Activated CD4-positive, alpha-beta memory T cell treated with anti-CD3 and anti-CD28 coated beads for 36 hours (primary cell): ENCODE measurements at places on chromosomes 16 and 17. TPM values are rescaled to one million over a fixed set of nuclear protein-coding genes. Genes with fewer than 3 reads are reported as not detected.

TEKT1 gene
- total RNA-seq, result not detected

- peaks cover 42% of the 10 kb centered on the region for H3K36me3 ChIP-seq
- H3K27ac ChIP-seq, result peak overlapping the region; percentile 78
- peak overlapping the region; percentile 96 for H3K4me3 ChIP-seq
Observed at GRCh38 chr16:75620326-75621169, 2.5 kb downstream of the ADAT1 start.

DNA sequence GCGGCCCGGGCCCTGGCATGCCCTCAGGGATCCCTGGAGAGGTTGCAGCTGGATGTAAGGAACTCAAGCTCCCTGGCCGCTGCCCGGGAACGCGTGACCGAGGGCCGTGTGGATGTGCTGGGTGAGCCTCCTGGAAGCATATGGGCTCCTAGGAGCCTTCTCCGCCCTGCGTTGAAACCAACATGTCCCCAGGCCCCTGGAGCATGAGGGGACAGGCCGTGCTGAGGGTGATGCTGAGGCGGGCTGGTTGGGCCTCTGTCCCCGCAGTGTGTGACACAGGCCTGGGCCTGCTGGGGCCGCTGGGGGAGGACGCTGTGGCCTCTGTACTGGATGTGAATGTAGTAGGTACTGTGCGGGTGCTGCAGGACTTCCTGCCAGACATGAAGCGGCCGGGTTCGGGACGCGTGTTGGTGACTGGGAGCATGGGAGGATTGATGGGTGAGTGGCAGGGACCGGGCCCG, 5.7 kb upstream of the HSD17B1 start:
- no peak overlapping the region for H3K4me3 ChIP-seq
- DNase-seq, result no peak
- no peak overlapping the region for H3K27ac ChIP-seq
- no peaks in the 10 kb centered on the region for H3K36me3 ChIP-seq

HSD11B2 gene
- total RNA-seq, result 0.71 TPM

DNA sequence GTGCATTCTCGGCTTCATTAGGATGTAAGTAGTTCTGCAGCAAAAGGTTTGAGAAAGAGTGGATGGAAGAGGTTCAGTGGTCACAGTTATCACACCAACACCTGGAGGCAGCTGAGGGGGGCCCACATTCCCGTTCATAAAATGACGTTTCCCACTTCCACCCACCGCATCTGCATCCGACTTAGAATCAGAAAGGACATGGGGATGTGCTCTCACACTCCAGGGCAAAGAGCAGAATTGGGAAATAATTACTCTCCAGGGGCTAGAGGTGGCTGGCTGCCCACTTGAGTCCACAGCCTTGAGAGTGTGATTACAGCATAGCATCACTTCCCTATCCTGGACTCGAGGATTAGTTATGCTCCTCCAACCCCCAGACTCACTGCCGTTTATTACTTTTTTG, 122.0 kb downstream of the CPPED1 start:
- H3K36me3 ChIP-seq, result peaks cover 2% of the 10 kb centered on the region
- DNase-seq, result no peak
- H3K4me3 ChIP-seq, result no peak overlapping the region
- no peaks in the 10 kb centered on the region for H3K27me3 ChIP-seq
- H3K27ac ChIP-seq, result no peak overlapping the region
- H3K4me1 ChIP-seq, result peaks cover 14% of the 10 kb centered on the region

GRCh38 chr16:60744198-60744597, 1292.0 kb downstream of the CDH8 start:
- no peak for DNase-seq
- H3K36me3 ChIP-seq, result no peaks in the 10 kb centered on the region
- H3K4me3 ChIP-seq, result no peak overlapping the region
- H3K27me3 ChIP-seq, result no peaks in the 10 kb centered on the region
- no peaks in the 10 kb centered on the region for H3K4me1 ChIP-seq
- no peak overlapping the region for H3K27ac ChIP-seq

GRCh38 chr16:59088431-59088830, 354.3 kb upstream of the GOT2 start:
- H3K27me3 ChIP-seq, result no peaks in the 10 kb centered on the region
- no peak for DNase-seq
- H3K4me1 ChIP-seq, result no peaks in the 10 kb centered on the region
- no peaks in the 10 kb centered on the region for H3K36me3 ChIP-seq
- no peak overlapping the region for H3K27ac ChIP-seq

DNA sequence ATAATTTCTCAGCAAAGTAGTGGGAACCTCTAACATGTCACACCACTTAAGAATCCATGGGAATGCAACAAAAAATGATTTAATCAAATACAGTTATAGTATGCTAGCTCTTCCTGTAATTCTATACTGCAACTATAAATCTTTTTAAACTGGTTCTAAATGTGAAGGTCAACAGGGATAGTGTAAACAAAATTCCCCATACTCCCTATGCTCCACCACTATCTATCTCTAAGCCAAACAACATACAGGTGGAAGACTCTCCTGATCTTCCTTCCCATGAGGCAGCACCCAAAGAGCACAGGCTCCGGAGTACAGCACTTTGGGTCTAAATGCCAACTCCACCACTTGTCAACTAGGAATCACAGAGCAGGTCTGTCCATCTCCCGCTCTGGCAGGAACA, 4.4 kb downstream of the XPO6 start:
- no peaks in the 10 kb centered on the region for H3K27me3 ChIP-seq
- peaks cover 42% of the 10 kb centered on the region for H3K36me3 ChIP-seq
- H3K4me3 ChIP-seq, result no peak overlapping the region
- DNase-seq, result no peak
- H3K27ac ChIP-seq, result peak overlapping the region; percentile 53
- peaks cover 34% of the 10 kb centered on the region for H3K4me1 ChIP-seq
